ENCODE measurements at places on chromosomes 7 and 10.

GRCh38 chr10:86264481-86265231, 101.9 kb downstream of the GRID1 start:
- no peak overlapping the region for H3K27ac ChIP-seq
- peaks cover 11% of the 10 kb centered on the region for H3K27me3 ChIP-seq
- H3K4me3 ChIP-seq, result no peak overlapping the region
- no peaks in the 10 kb centered on the region for H3K4me1 ChIP-seq

GRCh38 chr7:3696113-3696512, 395.1 kb downstream of the SDK1 start:
- H3K4me1 ChIP-seq, result peaks cover 12% of the 10 kb centered on the region
- no peak overlapping the region for H3K4me3 ChIP-seq
- DNase-seq, result no peak
- no peaks in the 10 kb centered on the region for H3K36me3 ChIP-seq
- H3K27me3 ChIP-seq, result peaks cover 9% of the 10 kb centered on the region

DNA sequence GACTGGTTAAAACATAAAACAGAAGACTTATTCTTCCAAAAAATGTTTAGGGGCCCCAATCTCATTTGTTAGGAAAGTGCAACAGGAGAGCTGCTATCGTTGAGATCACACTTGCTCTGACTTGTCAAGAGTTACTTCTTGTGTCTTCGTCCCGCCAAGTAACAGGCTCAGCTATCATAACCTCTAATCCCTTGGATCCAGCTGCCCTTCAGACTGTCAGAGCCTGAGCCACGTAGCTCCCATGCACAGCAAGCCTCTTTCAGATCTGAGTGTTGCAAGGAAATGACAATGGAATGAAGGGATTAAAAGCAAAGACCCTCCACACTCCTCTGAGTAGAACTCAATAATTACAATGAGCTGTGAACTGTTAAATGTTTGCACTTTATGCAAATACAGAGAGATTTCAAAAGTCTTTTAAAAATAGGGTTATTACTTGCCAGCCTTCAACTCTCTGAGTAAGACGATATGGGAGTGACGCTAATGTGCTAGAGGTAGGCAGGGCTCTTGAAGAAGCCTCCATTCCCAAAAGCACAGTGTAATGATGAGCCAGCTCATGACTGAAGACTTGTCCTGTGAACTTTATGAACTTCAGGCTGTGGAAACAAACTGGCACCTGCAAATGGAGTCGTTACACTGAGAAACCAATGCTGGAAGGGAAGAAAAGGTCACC, 28.4 kb upstream of the CDK13 start:
- H3K36me3 ChIP-seq, result no peaks in the 10 kb centered on the region
- H3K4me1 ChIP-seq, result no peaks in the 10 kb centered on the region
- peaks cover 13% of the 10 kb centered on the region for H3K27me3 ChIP-seq
- no peak overlapping the region for H3K27ac ChIP-seq
- no peak for DNase-seq

GRCh38 chr7:28329661-28330363, 82.5 kb upstream of the CREB5 start:
- H3K27ac ChIP-seq, result no peak overlapping the region
- peak overlapping the region; percentile 48 for H3K4me3 ChIP-seq
- H3K36me3 ChIP-seq, result no peaks in the 10 kb centered on the region
- no peaks in the 10 kb centered on the region for H3K27me3 ChIP-seq
- peak; percentile 6 for DNase-seq

DNA sequence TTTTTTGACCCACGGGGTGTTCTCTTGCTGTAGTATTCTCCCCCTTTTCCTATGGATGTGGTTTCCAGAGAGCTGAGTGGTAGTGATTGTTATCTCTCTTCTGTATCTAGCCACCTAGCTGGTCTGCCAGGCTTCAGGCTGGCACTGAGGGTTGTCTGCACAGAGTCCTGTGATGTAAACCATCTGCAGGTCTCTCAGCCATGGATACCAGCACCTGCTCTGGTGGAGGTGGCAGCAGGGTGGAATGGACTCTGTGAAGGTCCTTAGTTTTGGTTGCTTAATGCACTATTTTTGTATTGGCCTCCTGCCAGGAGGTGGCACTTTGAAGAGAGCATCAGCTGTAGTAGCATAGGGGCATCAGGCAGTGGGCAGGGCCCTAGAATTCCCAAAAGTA, 851 bp downstream of the HYAL4 start:
- no peak overlapping the region for H3K4me3 ChIP-seq
- H3K4me1 ChIP-seq, result no peaks in the 10 kb centered on the region
- H3K27ac ChIP-seq, result no peak overlapping the region
- no peaks in the 10 kb centered on the region for H3K36me3 ChIP-seq

Data from activated T-helper 1 cell treated with anti-CD3 and anti-CD28 coated beads, Interleukin-12 subunit alpha, Interleukin-12 subunit beta, Interleukin-2, Interleukin-4 antibody, amounts not matched to agents 30 ng/mL and 10 ng/mL and 1 ng/mL, durations not matched to agents 14 hours and 24 hours and 36 hours (primary cell).